CD4-positive, alpha-beta T cell treated with Interleukin-15 for 1 hour (primary cell): ENCODE measurements at places on chromosomes 6 and 20.

DNA sequence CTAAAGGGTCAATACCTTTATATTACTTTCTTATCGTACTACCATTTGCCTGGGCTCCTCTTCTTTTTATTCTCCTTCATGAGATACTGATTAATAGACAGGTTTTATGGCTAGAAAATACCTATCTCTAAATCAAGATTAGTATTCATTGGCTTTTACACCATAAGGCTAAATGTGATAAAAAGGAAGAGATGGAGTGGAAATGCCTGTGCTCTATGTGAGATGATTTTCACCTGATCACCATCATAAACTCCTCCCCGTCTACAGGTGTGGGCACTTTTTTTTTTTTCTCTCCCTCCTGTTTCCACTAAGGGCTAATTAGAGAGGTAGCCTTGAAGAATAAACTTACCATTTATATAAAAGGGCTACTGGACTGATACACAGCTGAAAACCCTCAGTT is at the start of gene GLYATL3:
Gene GLYATL3 (plus strand): TSS at position 301 of the 400 bp plus-strand sequence. CDS start 12,068 bp downstream, outside the sequence.
- no peak for DNase-seq

GRCh38 chr6:111011360-111012142 is 29.7 kb downstream of the RPF2 start:
- no peak for DNase-seq

- DNase-seq: no peak
These were observed 36.8 kb downstream of the C6orf15 start for GRCh38 chr6:31075528-31075927.

GRCh38 chr6:157982102-157982562 is 469 bp downstream of the SYNJ2 start:
- no peak for DNase-seq

- no peak for DNase-seq
These were observed 369.1 kb downstream of the MAFB start for GRCh38 chr20:40319741-40320516.

DNA sequence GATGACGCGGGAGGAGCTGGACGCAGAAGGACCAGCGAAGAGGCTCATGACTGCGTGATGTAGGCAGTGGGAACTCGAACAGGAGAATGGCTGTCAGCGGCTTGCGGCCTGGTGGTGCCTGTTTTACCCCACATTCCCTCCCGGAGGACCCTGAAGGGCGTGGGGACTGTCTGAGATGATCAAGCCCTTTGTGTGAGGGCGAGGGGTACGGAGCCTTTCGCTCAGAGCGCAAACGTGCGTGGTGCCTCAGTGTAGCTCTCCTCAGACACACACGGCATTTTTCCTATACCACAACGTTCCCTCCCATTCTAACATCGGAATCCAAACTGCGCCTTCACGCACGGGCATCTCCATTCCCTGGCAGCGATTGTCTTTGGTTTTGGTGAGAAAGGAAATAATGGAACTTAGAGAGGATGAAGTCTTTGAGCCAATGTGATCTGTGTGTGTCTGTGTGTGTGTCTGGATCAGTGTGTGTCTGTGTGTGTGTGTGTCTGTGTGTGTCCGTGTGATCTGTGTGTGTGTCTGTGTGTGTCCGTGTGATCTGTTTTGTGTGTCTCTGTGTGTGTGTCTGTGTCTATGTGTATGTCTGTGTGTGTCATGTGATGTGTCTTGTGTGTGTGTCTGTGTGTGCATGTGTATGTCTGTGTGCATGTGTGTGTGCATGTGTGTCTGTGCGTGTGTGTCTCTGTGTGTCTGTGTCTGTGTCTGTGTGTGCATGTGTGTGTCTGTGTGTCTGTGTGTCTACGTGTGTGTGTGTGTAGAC is 5.3 kb downstream of the PTK6 start:
- peak; percentile 11 for DNase-seq

DNA sequence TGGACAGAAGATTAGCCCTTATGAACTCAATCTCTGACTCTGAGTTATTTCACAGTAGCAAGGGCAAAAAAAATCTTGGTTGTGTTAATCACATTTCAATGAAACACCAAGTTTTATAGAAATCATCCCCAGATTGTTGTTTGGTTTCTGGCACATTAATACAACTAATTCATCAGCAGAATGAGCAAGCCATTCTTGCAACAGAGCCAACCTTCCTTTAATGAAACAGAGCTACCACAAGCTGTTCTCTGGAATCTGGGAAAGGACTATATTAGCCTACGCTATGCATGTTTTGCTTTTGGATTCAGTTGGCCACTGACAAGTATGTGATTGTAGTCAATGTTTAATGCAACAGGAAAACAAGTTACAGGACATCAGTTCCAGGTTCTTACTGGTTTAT is 13.8 kb upstream of the POPDC3 start:
- DNase-seq: no peak

DNA sequence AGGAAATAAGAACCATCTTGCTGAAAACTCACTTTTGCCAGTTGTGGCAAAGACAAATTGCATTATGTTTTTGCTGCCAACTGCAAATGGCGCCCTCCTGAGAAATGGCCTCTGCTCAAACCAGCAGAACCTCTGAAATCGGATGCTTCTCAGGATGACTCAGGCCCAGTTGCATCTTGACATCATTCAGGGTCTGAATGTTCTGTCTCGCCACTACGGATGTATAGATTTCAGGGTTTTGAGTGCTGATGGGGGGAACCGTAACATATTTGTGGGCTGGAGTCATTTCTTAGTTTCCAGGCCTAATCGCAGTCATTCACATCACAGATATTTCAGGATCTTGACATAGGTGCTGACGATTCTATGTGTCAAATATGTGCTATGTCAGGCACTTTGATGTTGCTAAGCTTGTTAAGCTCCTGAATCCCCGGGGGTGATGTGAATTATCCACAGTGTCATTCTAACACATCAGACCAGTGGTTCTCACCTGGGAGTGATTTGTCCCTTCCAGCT is 207.1 kb downstream of the NFATC2 start:
- no peak for DNase-seq

DNA sequence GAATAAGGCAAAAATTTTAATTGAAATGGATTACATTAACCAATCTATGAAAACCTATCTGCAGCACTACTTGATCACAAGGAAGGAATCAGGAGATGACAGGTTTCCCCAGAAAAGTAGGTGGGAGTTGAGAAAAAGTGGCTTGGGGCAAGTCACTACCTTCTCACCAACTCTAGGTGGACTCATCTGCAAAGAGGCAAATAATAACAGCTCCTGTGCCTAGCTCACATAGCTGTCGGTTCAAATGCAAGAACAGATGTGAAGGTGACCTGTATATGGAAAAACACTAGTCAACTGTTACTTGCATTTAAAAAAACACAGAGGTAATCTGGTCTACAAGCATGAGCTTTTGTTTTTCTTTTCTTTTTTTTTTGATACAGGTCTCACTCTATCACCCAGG is 67.2 kb downstream of the POPDC3 start:
- DNase-seq: no peak

DNA sequence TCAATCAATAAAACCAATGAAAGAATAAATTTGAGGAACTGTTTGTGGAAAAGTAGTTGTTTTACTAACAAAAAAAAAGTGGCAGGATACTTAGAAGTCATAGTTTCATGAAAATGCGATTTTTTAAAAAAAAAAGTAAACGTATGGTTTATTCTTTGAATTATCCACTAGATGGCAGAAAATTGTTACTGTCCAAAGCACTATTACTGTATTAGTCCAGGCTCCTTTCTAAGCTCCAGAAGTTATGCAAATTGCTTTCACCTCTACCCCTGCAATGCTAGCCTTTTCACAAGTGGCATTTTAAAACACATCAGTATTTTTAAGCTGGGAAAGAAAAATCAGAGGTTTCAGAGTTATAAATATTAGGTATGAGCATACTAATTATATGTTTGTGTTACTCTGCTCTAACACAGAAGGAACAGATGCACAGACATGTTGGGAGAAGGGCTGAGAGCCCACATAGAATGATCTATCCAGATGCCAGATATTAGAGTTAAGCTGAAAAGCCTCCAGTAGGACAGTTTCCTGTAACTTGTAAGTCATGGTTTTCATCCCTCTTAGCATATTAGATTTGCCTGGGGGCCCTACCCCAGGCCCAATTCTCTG is 63.9 kb downstream of the FHL5 start:
- DNase-seq: no peak
